ENCODE measurements at places on chromosomes 6 and 20. TPM values are rescaled to one million over a fixed set of nuclear protein-coding genes. Genes with fewer than 3 reads are reported as not detected.

- DNase-seq = no peak
Observed at GRCh38 chr20:17189976-17190695, 36.7 kb upstream of the PCSK2 start.

The EPPIN gene
- not detected for total RNA-seq

GRCh38 chr20:19775353-19776253, 17.5 kb downstream of the RIN2 start:
- no peak for DNase-seq

The TGM2 gene
- total RNA-seq = 343 TPM

GRCh38 chr6:162385980-162386379, 341.6 kb downstream of the PRKN start:
- no peak for DNase-seq

DNA sequence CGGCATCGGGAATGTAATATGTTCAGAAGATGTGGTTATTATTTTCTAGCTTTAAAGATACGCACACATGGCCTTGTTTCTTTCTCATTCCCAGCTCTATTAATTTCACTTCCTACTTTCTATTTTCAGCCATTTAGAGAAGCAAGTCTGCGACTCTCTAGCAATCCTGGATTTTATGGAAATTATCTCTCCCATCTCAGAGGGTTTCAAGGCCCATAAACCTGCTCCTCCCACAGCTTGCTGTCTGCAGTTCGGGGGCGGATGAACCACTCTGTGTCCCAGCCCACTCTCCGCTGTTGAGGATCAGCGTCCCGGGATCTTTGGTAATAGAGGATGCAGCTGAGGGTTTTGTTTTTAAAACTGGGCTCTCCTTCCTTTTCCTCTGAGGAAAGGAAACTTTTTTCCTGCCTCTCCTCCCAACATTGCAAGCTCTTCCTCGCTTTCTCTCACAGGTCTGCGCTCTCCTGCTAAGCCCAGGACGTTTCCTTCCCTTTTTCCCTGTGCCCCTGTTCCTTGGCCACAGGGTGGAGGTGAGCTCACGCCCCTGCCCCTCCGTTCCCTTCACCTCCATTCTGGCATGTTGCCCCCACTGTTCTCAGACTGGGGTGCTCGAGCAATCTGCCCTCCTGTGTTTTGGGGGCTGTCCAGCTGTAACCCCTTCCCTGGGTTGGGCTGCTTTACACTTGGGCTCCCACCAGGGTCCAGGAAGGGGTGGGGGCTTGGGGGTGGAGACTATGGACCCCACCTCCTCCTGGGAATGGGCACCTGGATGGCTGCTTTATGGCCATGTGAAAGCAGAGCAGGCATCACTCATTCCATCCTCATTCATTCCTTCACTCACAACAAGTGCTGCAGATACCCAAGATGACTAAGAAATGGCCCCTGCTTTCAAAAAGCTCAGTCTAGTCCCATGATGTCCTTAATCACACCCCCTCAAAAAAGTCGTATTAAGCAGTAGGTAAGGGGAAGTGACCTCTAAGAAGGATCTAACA, 54.9 kb downstream of the ZBTB9 start:
- no peak for DNase-seq

DNA sequence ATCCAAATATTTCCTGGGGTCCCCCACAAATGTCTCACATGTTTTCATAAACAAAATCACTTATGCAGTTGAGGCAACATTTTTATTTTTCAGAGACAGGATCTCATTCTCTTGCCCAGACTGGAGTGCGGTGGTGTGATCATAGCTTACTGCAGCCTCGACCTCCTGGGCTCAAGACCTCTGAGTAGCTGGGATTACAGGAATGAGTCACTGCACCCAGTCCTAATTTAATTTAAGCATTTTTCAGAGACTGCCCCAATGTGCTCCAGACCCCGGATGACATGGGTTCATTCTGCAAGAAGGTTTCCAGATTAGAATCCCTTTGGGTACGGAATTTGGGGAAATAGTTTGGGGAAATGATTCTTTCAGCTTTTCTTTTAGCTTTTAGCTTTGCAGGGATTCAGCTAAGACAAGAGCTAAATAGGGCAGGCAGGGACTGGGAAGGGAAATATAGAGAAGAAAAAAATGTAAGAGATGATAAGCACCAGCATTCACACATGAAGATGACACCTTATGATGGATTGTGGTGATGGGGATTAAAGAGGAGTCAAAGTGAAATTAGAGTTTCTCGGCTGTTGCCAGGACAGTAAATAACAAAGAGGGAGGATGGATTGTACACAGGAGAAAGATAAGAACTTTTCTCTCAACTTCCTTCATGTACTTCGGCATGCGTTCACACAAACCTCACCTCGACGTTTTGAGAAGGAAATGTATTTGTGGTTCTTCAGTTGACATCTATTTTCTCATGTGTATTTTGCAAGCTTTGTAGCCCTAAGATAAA, 169.4 kb upstream of the TAB2 start:
- DNase-seq = no peak

The ERGIC3 gene
- total RNA-seq = 280 TPM

The SRC gene
- 4.1 TPM for total RNA-seq

The HMGN4 gene
- 52.4 TPM for total RNA-seq

DNA sequence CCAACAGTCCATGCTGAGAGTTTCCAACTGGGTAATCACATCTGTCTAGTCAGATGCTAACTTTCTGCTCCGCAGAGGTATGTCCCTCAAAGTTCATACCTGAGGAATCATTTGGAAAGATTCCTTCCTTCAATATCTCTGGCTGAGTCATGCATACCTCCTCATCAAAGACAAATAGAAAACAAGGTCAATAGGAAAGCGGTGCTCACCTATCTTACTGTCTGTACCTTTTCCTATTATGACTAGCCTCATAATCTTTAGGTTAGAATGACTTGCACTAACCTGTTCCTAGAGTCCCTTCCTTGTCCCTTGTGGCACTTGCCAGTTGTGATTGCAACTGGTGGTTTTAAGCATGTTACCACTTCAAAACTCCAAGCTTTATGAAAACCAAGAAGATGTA, 78.2 kb upstream of the PTPRK start:
- DNase-seq = no peak

The CST8 gene
- total RNA-seq = not detected

DNA sequence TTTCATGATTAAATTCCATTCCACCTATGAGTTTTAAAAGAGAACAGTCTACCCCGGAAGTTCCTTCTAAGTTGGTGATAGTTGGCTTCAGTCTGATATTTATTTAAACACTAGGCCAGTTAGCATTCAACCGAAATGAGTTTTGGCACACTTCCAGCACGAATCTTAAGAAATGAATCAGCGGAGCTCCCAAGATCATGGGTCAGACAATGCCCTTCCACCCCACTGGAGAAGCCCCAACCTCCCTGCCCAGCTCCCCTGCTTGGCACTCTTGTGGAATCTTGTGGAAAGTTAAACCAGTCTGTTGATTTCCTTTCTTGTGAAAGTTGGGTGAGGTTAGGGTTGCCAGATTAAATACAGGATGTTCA, 64.3 kb downstream of the MKKS start:
- DNase-seq = peak; percentile 21

The ADGRF4 gene
- total RNA-seq = not detected

- no peak for DNase-seq
Observed at GRCh38 chr6:108640104-108640503, 79.4 kb downstream of the FOXO3 start.

GRCh38 chr6:166500246-166500645, 86.2 kb downstream of the RAMACL start:
- no peak for DNase-seq

The IL17F gene
- not detected for total RNA-seq

DNA sequence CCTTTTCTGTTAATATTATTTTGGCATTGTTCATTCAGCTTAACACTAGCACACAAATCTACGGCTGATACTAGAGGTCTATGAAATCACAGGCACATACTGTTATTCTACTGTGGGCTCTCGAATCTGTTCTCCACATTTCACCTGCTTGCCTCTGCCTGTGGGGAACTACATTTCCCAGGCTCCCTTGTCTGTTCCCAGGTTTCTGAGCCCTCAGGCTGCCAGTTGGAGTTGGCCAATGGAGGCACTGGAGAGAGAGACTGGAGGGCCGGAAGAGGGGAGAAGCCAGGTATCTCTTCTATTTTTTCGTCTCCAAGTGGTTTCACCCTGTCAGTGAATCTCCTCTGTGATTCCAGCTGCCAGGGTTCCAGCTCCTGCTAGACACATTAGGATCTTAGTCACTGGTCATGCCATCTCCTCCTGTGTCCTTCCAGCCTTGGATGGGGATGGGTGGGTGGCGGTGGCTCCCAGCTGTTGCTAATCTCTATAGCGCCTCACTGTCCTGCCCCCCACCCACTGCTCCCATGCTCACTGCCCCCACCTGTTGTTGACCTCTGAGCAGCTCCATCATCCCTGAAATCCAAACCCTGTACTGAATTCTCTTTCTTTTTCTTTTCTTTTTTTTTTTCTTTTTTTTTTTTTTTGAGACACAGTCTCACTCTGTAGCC, 188.2 kb downstream of the LRFN2 start:
- DNase-seq = no peak

The COL9A1 gene
- not detected for total RNA-seq

DNA sequence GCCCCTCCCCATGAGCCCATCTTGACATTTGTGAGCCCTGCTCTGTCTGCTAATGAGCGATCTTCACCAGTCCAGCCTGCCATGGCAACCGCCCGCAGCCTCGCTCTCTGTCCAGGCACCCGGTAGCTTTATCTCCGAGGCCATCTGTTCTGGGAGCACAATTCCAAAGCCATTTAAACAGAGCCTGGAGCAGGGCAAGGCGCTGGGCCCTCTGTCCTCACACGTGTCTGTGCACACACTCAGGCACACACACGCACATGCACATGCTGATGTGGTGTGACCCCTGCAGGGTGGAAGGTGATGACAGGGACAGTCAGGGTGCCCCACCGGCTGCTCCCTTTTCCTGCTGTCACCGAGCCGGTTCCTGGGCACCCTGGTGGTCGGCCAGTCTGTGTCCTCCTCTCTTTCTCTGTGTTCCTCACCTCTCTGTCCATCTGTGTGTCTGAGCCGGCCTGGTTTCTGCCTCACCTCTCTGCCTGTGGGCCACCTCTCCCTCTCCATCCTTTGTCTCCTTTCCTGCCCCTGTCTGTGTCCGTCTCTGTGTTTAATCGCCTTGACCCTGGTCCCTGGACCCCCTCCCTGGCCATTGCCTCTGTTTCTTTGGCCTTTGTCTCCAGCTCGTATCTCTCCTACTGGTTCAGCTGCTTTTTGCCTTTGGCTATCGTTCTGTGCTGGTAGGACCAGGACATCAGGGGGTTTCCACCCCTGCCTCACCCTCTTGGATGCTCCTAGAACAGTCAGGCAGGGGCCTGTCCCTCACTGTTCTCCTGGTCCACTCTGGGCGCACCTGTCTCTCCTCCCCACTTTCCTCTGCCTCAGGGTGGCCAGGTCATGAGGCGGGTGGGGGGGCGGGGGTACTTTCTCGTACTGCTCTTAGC, 8.8 kb upstream of the MYT1 start:
- no peak for DNase-seq

DNA sequence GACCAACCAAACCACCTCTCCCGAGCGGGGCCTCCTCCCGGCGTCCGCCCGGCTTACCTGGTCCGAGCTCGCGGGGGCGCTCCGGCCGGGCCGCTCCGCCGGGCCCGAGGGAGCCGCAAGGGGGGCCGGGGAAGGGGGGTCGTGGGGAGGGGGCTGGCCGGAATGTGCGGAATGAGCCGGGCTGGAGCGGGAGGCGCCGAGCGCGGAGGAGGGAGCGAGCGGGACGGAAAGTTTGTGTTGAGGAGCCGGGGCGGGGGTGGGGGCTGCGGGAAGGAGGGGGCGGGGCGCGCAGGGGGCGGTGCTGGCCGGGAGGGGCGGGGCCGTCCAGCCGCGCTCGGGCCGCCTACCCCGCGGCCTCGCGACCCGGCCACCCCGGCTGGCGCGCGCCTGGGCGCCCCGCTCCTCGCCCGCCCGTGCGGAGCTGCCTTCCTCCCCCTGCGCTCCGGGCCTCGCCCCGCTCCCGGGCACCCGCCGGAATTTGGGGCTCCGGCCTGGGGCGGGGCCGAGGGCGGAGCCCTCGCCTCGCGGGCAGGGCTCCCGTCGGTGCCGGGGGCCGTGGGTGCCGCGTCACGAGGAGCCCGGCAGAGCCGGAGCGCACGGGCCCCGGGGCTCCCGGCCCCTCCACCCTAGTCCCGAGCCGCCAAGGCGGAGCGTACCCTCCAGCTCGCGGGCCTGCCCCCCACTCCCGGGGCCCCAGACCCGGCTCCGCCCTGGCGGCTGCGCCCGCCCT, at the start of gene TEAD3:
Gene TEAD3, minus strand, starts transcription at position 239 of the 730 bp plus-strand sequence.
- DNase-seq = peak; percentile 31

DNA sequence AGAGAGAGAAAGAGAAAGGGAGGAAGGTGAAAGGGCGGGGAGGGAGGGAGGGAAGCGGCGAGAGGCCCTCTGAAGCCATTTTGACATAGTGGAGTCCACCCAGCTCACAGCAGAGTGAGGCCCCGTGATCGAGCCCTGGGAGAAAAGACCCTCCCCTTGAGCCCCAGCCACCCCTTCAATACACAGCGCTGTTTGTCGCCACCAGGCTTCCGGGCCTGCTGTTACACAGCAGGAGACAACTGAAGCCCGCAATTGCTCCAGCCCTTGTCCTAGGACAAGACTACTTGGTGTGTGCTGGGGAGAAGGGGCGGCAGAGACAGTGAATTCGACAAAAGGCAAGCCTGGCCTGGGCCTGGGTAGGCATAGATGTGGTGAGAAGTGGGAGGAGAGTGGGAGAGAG, 67.3 kb downstream of the PRR18 start:
- no peak for DNase-seq

DNA sequence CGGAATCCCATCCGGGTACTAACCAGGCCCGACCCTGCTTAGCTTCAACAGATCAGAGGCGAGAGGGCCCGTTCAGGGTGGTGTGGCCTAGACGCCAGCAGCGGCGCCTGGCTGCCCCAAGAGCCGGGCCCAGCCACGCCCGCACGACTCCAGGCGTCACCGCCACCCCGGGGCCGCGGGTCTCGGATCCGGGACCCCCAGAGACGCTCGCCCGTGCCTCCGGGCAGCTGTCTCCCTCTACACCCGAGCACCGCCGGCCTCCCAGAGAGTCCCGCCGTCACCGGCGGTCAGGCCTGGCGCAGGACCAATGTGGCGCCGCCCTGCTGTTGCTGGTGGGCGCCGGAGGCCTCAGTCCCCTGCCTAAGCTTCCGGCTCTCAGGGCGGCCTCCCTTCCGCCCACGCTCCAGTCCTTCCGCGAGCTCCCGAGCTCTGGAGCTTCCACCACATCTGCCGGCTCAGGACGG, 441.2 kb upstream of the DEFB115 start:
- DNase-seq = no peak

The COL12A1 gene
- 0.60 TPM for total RNA-seq

DNA sequence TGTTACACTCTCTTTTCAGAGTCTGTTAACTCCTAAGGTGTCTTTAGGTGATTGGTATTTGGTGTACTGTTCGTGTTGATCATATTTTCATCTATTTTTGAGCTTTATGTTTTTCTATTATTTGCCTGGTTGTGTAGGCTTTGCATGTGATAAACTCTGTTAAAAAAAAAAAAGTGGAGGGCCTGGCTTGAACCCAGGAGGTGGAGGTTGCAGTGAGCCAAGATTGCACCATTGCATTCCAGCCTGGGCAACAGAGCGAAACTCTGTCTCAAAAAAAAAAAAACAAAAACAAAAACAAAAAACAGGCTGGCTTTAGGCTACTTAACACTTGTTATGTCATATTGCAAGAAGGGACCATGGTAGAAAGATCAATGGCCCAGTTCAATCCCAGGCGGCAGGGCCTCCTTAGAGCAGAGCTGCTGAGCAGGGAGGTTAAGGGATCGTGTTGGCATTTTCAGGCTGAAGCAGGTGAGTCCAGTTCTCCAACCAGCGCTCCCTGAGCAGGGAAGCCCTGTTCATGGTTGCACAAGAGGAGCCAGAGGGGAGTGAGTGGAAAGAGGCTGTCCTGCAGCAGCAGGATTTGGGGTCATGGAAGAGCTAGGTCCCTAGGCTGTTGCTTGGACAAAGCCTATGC, 8.5 kb downstream of the PYGB start:
- no peak for DNase-seq

All from lung microvascular endothelial cell (primary cell).